ENCODE measurements at places on chromosomes 7 and 10.

- no peak for DNase-seq
Measured at GRCh38 chr7:123131961-123132360, 67.8 kb downstream of the SLC13A1 start.

DNA sequence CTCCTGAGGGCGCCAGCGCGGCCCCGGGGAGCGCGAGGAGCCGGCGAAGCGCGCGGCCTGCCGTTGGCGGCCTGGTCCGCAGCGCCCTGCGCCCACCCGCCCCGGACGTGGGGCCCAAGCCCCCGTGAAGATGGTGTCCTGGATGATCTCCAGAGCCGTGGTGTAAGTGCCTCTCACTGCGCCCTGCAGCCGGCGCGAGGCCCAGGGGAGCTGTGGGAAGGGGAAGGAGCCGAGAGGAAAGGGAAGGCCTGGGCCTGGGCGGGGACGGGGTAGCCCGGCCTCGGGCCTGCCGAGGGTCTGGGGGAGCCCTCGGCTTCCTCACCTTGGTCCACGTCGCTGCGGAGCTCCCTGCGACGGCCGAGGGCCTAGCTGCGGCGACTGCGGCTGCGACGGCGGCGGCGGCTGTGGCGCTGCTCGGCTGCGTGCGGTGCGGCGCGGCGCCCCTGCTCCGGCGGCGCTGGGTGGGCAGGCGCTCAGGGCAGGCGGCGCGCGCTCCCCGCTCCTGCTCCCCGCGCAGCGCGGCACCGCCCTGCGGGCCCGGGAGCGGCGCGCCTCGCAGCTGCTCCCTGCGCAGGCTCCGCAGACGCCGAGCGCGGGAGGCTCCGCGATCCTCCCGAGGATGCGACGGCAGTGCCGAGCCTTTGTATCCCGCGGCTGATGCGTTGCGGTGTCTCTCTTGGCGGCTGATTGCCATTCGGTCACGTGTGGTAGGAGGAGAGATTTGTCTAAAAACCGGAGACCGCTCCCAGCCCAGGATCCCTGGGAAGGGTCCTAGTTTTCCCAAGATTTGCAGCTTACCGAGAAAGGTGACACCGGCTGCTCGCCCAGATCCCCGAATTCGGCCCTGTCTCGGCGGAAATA is 445 bp downstream of the REEP3 start:
- peak; percentile 55 for DNase-seq

DNA sequence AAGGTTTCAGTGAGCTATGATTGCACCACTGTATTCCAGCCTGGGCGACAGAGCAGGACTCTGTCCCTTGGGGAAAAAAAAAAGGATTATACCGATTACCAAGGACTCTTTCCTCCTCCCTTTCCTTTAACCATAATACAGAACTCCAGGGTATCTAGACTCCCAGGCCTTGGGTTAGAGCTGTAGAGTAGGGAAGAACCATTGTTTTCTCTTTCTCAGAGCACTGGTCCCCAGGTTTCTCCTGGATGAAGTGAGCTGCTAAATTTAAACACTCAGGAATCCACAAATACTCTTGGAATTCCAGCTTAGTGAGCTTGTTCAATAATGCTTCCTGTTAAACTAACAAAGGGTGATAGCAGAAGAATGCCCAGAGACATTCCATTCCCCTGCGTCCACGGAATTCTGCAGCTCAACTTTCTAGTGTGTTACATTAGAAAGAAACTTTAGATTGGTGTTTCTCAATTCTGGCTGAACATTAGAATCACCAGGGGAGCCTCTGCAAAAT is 14.6 kb upstream of the RPEL1 start:
- no peak for DNase-seq

DNA sequence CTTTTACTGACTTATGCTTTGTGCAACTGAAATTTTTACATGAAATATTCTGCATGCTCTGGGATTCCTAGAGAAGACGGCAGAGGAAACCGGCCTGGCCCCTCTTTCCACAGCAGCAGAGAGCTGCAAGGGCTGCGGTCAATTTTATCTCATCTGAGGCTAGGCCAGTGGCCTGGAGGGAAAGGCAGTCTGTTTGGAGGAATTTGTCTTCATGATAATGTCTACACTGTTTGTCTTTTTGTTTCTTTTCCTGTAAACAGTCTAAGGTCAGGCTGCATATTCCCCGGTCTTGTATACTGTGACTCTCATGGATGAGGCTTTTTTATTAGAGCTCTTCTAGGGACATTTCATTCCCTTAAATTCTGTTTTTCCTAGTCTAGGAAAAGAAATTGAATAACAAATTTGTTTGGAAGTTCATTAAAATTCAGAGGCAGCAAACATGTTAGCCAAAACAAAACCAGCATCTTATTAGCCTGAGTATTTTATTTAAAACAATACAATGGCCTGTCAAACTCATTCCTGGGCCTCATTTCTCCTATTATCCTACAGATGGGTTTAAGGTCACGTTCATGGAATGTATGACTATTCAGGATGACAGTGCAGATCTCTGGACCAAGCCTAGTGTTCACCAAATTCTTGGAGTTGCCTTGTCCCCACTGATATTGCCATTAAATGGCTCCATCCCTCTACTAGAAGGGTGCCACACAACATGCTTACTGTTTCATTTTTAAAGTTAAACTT is 26.4 kb downstream of the LAMB4 start:
- DNase-seq = no peak

GRCh38 chr10:58919927-58920654 is 256.4 kb upstream of the PHYHIPL start:
- DNase-seq = no peak

DNA sequence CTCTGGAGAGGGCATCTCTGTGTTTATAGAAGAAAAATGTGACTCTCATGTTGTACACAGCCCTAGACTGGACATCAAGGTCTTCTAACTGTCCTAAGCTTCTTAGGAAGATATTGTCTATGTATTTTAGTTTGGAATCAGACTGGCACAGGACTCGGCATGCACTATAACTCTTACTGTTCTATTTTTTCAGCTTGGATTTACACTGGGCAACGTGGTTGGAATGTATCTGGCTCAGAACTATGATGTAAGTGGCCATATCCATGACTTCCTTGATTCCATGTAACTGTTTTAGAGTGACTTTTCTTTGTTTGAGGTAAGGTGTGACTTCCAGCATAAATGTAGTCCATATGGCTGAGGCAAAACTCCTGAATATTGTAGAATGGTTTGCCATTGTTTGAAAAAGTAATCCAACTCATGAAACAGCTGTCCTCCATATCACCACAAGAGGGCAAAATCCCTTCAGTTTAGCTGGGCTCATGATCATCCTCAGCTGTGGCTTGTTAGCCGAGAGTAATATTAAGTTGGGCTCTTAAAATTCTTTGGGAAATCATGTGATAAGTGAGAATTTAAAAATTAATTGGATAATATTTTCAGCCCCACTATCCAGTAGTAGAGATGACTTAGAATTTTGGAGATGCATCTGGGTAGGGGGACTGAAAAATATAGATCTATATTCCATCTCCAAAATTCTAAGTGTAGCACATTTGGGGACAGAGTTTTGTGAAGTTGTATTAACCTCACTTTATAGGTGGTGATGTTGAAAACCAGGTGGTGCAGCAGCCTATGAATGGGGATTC is 10.4 kb downstream of the STMP1 start:
- peak; percentile 53 for DNase-seq

DNA sequence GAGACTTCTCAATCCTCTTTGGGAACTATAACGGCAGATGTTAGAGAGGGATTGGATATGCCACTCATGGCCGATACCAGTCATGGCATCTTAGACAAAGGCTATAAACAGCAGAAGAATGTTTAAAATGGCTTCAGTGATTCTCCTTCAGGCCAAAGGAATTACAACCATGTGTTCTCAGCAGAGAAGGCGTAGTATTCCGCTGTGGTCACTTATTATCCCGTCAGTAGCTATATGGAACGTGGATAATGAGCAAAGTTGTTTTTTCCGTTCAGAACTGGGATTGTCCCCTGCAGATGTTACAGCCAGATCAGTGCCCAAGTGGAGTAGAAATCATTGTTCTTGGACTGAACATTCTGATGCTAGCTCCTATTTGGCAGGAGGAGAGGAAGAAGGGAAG is 43.1 kb downstream of the TEX36 start:
- no peak for DNase-seq

- DNase-seq = no peak
Measured at GRCh38 chr10:69096045-69096444, 8.1 kb downstream of the SRGN start.

GRCh38 chr7:22681312-22681711 is 45.7 kb upstream of the IL6 start:
- no peak for DNase-seq

DNA sequence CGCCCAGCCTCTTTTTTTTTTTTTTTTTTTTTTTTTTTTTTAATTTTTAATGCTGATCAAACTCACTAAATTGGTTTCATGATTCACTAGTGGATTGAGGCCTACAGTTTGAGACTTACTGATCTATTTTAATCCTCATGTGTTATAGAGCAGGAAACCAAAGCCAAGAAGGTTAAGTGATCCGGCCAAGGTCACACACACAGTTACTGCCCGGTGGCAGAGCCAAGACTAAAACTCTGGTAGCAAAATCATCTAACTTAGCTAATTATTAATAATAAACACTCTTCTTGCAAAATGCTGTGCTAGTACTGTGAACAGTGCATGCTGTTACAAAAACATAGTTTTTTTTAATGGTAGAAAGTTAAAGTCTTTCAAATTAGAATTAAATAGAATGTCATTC is 188.3 kb upstream of the NFE2L3 start:
- no peak for DNase-seq

- DNase-seq = no peak
Measured at GRCh38 chr10:11170993-11171851, 153.6 kb downstream of the CELF2 start.

GRCh38 chr10:115022733-115023132 is 70.4 kb upstream of the ATRNL1 start:
- DNase-seq = no peak

- no peak for DNase-seq
Measured at GRCh38 chr7:47313564-47313963, 268.3 kb downstream of the TNS3 start.

- DNase-seq = peak; percentile 53
Measured at GRCh38 chr7:157386979-157387800, 50.4 kb downstream of the DNAJB6 start.

- DNase-seq = no peak
Measured at GRCh38 chr10:49207936-49208487, 19.8 kb upstream of the TMEM273 start.

GRCh38 chr10:103273041-103273441 is 3.9 kb upstream of the INA start:
- no peak for DNase-seq

- DNase-seq = no peak
Measured at GRCh38 chr10:100901051-100901450, 11.7 kb upstream of the SLF2 start.

DNA sequence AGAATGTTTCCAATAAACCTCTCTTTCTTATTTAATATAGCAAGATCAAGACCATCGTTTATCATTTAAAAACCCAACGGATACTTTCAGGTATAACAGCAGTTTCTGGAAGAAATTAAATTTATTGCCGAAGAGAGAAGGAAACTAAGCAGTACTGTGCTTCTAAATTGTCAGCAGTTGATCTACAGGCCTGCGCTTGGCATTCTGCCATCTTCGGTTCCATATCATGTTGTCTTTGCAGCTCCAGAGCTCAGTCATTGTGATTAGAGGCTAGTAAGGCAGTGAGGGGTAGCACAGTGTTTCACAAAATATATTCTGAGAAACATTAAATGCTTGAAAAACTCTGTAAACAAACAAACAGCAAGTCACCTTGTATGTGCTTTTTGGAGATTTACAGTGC is 301.3 kb downstream of the REEP3 start:
- DNase-seq = no peak

- DNase-seq = no peak
Measured at GRCh38 chr7:137434946-137435345, 91.4 kb upstream of the PTN start.

DNA sequence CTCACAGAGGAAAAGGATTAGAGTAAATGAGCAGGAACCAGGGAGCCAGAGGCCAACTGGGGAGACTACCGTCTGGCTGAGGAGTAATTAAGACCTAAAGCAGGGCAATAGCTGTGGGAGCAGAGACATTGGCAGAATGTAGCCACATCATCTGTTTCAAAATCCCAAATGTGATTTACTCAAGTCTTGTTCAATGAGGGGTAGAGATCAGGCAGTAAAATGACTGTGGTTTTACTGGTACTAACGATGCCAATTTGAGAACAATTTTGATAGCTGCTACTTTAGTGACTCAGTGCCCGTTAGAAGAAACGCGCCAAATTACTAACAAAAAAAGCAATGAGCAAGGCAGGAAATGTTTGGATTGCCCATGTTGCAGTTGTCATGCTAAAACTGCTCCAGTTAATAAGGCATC is 12.7 kb upstream of the MIOS start:
- peak; percentile 89 for DNase-seq

GRCh38 chr10:129908406-129908805 is 55.7 kb downstream of the EBF3 start:
- DNase-seq = no peak

Measured in NCI-H1105 treated with DMSO at 0.1 percent for 48 hours (cell line).